ENCODE measurements at places on chromosomes 1 and 21.

- DNase-seq = no peak
Observed at GRCh38 chr1:228875741-228876140, 140.5 kb downstream of the RHOU start.

- DNase-seq = no peak
Observed at GRCh38 chr1:220906561-220907334, 27.5 kb downstream of the HLX start.

DNA sequence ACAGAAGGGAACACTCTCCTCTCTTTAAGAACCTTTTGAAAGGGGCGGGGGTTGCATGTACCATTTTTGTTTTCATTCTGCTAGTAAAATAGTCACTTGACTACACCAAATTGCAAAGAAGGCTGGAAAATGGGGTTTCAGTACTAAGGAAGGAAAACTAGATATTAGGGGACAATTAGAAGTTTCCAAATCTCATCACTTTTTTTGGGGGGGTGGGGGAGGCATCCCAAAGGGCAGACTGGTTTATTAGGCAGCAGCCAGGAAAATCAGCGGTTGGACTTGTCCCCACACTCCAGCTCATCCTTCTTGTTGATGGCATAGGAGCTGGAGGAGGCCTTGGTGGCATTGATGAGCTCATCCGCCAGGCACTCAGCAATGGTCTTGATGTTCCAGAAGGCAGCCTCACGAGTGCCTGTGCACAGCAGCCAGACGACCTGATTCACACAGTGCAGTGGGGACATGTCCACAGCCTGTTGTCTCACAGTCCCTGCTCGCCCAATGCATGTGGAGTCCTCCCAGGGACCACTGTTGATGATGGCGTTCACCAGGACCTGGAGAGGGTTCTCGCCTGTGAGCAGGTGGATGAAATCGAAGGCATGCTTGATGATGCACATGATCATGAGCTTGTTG is 1.7 kb upstream of the TMEM50B start:
- no peak for DNase-seq

DNA sequence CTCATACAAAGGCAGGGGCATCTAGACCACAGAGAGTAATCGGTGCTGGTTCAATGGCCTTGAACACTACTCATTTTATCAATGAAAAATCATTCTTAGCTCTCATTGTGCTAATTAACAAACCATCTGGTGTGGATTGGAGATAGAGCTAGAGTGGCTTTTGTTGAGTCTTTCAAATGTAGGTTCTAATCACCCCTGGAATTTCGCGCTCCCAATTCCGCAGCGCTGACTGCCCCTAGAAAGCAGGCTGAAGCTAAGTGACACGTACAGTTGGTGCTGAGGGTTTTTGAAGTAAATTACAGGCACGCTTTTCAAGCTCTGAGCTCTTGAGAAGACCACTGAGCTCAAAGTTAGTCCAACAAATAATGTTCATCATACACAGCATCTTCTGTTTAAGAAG is 31.2 kb upstream of the CA6 start:
- no peak for DNase-seq

DNA sequence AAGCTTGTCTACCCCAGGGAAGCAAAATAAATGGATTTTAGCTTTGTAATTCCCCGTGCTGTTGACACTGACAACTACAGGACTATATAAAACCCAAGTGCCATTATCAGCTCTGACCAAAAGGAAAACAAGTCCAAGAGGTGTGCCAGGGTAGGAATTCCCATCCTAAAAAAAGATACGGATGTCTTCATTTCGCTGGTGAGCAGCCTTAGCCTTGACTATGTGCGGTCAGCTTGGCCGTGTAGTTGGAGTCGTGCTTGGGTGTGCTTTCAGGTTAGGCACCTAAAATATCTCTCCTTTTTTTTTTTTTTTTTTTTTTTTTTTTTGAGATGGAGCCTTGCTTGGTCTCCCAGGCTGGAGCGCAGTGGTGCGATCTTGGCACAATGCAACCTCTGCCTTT is 28.9 kb upstream of the ACTN2 start:
- DNase-seq = no peak

DNA sequence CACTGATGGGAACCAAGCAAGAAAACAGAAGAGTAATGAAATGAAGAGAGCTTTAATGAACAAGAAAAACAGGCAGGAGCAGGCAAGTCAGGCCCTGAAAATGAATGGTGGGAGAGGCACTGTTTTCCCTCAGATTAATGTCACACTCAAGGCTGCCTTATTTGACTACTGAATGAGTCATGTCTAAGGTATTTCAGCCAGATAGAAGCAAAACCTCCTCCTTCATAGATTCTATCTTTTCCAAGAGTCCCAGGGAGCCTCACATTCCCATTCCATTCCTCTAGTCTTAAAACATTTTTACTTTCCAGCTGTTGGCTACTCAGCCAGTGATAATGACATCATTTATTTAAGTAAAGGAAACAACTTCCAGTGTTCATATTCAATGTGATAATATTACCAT is 228.4 kb upstream of the NRIP1 start:
- DNase-seq = no peak

- DNase-seq = peak; percentile 95
Observed at GRCh38 chr1:62295921-62296491, 23.2 kb downstream of the KANK4 start.

DNA sequence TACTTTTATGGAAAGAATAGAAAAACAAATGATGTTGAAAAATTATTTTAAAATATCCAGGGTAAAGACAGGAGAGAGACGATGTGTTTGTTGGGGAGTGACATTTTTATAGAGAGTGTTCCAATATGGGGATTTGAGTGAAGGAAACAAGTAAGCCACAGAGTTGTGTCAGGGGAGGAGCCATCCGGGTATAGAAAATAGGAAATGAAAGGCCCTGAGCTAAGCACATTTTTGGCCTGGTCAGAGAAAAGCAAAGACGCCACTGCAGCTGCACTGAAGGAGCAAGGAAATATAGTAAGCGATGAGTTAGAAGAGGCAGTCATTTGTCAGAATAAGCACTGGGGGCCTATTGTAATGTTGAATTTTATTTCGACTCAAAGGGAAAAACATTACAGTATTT is 107.3 kb upstream of the ADGRL4 start:
- no peak for DNase-seq

All from common myeloid progenitor, CD34-positive (primary cell).